ENCODE measurements at places on chromosomes 6 and 20. TPM values are rescaled to one million over a fixed set of nuclear protein-coding genes. Genes with fewer than 3 reads are reported as not detected.

DNA sequence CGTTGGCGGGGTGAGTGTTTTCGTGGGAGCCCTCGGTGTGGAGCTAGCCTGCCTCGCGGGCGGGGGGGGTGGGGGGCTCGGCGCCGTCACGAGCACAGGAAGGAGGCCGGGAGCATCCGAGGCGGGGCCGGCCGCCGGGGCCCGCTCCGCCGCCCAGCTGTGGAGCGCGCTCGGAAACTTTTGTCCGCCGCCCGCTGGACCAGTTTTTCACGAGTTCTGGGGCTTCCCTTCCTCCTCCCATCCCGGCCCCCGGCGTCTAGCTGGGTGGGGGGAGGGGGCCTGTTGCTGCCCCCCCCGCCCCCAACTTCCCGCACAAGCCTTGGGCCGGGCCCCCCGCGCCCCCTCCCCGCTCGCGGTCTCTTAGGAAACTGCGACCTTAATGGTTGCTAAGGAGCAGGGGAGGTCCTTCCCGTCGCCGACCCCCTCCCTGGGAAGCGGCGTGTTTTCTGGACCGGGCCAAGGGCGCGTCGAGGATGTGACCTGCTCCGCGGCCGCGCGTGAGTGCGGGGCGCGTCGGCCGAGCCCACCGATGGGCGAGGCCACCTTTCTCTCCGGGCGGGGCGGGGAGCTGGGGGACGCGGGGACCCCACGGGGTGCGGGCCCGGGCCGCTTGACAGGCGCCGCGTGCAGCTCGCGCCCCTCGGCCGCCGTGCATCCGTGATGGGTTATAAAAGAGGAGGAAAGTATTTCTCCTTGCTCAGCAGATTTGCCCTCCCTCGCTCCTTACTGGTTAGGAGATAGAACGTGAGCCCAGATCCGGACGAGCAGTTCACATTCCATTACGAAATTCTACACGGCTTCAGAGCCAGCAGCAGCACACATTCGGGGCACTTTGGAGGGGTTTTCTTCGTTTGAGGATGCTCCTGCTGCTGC is 1.4 kb downstream of the RREB1 start:
- peak; percentile 53 for DNase-seq

DNA sequence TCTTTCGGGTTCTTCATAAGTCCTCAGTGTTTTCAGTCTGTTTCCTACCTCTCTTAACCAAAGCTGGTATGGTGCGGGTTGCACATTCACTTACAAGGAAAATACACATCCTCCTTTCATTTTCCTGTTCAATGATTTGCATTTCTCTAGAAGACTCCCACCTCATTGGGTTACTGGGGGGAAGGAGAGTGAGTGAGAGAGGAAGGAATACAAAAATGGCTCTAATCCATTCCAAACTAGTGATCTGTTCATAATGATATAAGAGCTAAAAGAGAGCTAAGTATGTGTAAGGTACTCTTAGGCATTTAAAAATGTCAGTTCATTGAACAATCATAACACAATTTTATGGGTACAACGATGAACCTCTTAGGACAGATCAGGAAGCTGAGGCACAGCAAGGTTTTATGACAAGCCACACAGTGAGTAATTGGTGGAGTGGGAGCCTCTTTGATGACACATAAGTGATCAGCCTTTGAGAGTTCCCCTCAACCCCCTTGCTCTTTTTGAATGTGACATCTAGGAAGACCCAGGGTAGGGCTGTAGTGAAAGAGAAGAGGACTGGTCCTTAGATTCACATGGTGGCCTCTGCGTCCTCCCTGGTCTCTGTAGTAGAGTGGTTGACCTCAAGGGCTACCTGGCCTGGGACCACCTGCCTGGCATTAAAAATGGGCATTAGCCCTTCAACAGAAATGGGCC is 328.4 kb upstream of the SOX4 start:
- no peak for DNase-seq

GRCh38 chr6:37239950-37240713 is 17.4 kb upstream of the TBC1D22B start:
- DNase-seq, result peak; percentile 87

- peak; percentile 8 for DNase-seq
These were observed 69.1 kb downstream of the SLC35F1 start for GRCh38 chr6:117976030-117976651.

DNA sequence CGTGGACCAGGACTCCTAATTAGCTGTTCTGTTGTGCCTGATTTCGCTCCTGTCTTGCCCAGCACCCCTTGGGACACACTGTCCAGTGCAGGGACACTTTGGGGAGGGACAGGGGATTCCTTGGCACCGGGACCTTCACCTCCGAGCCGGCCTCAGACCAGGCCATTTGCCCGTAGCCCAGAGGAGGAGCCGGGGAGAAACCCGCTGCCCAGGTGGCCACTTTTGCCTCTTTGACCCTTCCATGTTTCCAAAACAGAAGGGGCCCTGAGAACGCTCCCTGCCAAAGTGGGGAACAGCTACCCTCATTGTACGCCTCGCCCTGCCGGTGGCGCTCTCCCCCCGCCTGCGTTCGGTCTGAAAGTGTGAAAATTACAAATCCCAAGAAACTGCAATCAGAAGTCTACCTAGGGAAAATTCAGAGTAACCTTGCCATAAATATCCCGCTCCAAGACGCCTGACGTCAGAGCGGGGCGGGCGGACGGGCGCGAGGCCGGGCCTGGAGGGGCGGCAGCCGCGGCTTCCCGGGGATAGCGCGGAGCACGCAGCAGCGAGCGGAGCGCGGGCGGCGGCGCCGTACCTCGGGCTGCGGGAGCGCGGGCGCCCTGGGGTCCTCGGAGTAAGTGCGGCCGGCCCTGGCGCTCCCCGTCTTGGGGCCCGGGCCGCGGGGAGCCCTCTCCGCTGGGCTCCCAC is at the start of gene DAAM2:
TSS of gene DAAM2 (plus strand) at position 527 of the 690 bp plus-strand sequence. CDS start 63,927 bp downstream, outside the sequence.
- peak; percentile 21 for DNase-seq

GRCh38 chr20:51591871-51592270 is 49.4 kb upstream of the NFATC2 start:
- DNase-seq, result no peak

DNA sequence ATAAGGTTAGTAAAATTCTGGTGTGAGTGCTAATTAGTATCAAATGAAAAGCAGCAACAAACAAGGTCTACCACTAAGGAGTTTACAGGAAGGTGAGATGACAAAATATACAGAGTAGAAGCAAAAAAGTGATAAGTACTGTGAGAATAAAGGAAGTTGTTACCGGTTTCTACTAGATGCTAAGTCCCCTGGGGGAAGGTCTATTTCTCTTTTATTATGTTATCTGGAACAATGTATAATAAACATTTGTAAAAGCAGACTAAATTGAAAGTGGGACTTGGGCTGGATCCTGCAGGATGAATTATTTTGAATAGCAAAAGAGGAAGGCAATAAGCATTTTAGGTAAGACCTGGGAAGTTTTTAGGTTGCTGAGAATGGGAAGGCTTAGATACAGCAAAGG is 158.7 kb upstream of the SLC22A16 start:
- no peak for DNase-seq

- DNase-seq, result no peak
These were observed 13.3 kb downstream of the SLA2 start for GRCh38 chr20:36632487-36633284.

DNA sequence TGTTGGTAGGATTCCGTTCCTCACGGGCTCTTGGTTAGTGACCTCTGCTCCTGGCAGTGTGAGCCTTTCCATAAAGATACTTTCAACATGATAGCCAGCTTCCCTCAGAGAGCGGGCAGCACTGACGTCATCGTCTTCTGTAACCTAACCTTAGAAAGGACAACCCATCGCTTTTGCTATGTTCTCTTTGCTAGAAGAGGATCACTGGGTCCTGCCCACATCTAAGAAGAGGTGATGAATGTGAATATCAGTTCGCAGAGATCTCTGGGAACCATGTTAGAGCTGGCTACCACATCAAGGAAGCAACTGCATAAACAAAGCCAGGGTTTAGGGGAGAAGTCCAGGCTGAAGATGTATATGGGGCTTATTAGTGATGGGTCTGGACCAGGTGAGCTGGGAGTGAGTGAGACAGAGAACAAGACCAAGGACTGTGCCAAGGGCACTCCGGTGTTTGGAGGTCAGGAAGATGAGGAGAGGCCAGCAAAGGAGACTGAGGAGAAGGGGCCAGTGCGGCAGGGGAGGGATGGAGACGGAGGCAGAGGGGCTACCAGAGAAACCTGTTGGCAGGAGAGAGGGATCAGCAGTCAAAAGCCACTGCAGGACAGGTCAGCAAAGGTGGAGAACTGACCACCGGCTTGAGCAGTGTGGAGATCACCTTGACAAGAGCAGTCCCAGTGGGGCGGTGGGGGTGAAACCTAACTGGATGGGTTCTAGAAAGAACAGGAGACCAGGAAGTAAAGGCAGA is 39.7 kb downstream of the PIM1 start:
- DNase-seq, result no peak

Gene SLC24A3
- 0.38 TPM for total RNA-seq

Gene CTAGE9
- not detected for total RNA-seq

Gene SLC25A27
- 0.33 TPM for total RNA-seq

Gene FAM83C
- 0.10 TPM for total RNA-seq
